ENCODE measurements at places on chromosomes 16 and 17.

DNA sequence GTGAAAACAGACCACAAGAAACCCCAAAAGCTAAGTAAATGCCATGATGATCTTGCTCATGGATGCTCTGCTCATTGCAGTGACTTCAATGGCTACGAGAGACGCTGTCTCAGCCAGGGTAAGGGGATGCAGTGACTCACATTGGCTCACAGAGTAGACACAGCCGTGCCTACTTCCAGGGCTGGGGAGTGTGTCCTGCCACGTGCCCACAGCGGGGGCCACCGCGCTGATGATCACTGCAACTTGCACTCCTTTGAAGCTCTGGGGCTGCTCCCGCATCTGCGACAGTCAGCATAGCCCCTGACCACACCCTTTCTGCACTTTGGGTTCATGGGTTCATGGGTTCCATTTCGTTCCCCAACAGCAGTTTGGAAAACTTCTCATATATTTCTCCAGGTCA is 231.4 kb upstream of the RPL38 start:
- DNase-seq: no peak

DNA sequence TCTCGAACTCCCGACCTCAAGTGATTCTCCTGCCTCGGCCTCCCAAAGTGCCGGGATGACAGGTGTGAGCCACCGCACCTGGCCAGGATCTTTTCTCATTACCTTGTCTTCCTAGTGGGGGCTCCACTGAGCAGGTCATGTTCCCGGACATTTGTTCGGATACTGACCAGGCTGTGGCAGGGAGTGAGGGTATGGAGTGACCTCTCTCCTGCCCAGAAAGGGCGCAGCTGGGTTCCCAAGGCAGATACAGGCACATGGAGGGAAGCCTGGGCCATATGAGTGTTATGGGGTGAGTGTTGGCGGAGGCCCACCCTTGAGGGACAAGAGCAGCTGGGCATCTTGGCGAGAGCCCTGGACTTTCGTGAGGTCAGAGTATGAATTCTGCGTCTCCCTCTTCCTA is 5.5 kb downstream of the SERPINF1 start:
- no peak for DNase-seq

DNA sequence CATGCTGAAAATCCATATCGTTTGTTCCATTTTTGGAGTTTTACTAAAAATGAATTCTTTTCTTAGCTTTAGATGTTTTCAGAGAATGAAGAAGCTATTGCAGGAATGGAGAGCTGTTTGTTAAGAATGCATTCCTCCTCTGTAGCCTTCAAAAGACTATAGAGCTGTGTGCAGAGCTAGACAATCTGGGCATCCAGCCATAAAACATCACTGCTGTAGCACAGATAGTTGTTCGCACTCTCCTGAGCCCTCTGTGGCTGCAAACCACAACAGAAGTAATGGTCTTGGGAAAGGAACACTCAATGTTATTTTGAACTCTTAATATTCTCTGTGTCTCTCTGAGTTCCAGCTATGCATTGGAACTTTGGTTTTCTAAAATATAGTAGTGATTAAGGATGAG is 4.9 kb downstream of the TNRC6C start:
- peak; percentile 49 for DNase-seq

- DNase-seq: no peak
Measured at GRCh38 chr16:51163366-51163765, 12.3 kb upstream of the SALL1 start.

- no peak for DNase-seq
Measured at GRCh38 chr17:39563476-39563875, 44.2 kb downstream of the NEUROD2 start.

DNA sequence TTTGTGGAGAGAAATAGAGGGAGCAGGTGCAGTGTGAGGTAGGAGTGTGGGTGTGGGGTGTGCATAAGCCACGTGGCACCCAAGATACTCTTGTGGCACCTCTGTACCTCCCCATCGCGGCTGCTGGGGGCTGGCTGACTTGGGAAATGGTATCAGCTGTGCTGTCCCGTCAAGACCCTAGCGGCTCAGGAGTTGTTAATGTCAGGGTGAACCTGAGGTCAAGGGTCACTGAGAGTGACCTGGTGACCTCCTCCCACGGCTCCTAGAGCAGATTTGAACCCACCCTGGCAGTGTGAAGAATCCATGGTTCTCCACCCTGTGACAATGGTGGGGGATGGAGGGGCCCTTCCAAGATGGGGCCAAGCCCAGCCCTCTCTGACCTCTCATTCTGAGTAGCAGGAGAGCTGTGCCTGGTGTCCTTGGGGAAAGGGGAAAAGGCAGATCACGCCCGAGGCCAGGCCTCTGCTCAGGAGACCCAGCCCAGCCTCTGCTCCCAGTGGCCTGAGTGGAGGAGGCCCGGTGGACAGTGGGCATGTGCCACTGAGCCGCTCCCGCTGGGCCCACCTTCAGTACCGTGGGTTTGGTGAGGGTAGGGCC is 3.0 kb upstream of the WFIKKN2 start:
- DNase-seq: no peak

- no peak for DNase-seq
Measured at GRCh38 chr17:12027658-12028057, 7.0 kb downstream of the MAP2K4 start.

GRCh38 chr17:27354051-27354490 is 60.2 kb downstream of the WSB1 start:
- no peak for DNase-seq

GRCh38 chr17:58671969-58672368 is 19.9 kb downstream of the TEX14 start:
- no peak for DNase-seq

GRCh38 chr17:79996291-79996690 is 39.4 kb downstream of the TBC1D16 start:
- DNase-seq: no peak

- DNase-seq: no peak
Measured at GRCh38 chr16:2776500-2777139, 460 bp downstream of the ELOB start.

DNA sequence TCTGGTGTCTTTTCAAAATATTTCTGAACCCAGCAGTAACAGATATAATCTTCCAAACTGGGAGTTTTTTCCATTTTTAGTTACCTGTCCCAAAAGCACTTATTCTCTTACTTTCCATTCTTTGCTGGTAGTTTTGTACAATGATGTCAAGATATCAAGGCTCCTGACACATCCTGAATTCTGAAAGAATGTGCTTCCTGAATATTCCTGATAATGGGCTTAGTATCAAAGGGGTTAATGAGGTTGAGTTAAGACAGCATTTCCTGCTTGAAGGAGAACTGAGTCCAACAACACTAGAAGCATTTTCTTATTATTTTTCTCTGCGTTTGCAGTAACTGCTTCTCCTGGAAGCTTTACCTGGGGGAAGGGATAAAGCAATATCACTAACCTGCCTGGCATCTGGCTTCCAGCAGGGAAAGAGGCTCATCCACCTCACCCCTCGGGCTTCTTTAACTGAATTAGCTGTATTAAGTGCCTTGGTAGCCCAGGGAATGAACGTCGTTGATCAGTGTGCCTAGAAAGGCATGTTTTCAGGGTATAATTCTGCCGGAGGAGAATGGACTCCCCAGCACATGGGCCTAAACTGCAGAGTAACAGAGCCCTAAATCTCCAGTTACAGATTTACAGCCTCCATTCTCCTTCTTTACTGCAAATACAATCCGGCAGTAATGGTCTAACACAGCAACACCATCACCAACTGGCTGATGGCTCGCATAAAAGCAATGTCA is 134.4 kb downstream of the SNX11 start:
- no peak for DNase-seq
